ENCODE measurements at places on chromosomes 6 and 20.

DNA sequence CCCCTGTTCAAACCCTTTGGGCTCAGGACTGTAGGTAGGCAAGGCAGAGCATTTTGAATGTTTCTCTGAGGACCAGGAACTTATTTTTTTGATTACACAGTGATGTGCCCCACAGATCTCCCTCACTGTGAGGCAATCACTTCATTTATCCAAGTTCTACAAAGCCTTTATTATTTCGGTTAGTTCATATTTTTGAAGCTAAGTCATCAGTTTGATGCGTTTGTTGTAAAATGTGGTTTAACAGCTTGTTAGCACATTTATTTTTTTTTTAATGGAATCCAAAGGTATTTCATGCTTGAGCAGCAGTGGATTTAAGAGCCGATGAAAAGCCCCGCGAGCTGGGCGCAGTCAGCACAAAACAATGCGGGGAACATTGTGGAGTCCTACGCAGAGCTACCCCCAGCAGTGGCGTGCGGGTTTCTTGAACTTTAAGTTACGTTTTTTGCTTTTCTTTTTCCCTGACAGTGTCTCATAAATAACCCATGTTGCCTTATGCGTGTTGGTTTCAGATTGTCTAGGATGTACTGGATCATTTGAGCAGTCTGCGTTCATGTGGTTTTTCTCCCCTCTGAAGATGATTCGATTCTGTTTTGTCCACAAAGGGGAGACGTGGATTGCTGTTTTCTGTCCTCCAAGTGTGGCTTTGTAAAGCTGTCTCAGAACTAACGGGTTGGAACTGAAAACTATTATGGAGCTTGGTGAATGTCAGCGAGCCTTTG is 233.6 kb upstream of the BMP2 start:
- peak; percentile 98 for DNase-seq

DNA sequence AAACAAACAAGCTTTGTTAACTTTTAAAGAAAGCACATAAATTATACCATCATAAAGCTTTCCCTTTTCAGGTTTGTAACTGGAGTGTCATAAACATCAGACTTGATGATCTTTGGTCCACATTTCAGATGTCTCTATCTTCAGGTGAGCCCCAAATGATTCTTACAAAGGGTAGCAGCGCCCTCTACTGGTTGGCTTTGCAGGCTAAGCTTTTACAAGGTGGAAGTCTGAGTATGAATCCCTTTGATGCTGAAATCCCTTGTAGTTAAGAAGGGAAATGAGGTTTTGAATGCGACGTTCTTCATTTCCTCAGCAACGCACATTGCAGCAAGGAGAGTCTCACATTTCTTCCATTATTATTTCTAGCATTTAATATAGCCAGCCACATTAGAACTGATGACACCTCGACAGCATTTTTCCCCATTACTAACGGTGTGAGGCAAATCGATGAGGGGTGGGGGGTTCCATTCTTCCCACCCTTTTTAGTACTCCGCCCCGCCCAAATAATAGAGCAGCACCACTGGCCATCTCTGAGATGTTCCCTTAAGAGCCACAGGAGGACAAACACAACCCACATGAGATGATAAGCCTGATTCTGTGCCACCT is 126.3 kb upstream of the NT5E start:
- peak; percentile 78 for DNase-seq

DNA sequence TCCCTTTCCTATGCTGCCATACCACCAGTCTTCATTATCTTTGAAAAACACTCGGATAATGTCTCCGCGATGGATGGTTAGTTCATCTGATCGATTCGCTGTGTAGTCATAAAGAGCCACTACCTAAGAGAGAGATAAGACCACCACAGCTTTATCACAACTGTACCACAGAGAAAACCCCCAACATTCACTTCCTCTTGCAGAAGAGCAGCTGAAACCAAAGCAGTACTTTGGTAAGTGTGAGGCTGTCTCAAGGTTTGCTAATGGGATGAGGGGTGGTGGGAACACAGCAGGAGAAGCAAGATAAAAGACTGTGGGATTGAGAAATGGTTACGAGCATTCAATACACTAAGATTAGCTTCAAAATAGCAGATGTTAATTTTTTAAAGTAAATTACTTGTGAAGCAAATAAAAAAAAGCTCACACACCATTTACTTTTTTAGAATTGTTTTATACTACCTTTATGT is 142.1 kb downstream of the MYB start:
- DNase-seq, result no peak

GRCh38 chr20:8213270-8213669 is 81.2 kb downstream of the PLCB1 start:
- no peak for DNase-seq

DNA sequence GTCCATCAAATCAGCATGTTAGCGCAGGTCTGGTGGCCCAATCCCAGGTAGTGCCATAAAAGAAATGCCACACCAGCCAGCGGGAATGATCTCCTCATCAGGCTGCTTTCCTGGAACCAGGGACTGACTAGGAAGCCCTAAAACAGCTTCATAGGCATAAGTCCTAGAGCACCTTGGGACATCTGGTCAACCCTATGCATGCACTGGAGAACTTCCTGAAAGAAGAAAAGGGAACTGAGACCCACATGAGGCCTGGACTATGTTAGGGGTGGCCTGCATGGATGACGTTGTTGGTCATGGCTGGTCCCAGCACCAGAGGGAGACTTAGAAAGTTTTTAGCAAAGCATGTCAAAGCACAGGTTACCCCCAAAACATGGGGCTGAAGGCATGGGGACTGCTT is 7.6 kb upstream of the KCNK16 start:
- DNase-seq, result no peak

- DNase-seq, result no peak
These were observed 90.2 kb downstream of the DLGAP4 start for GRCh38 chr20:36396340-36396739.

DNA sequence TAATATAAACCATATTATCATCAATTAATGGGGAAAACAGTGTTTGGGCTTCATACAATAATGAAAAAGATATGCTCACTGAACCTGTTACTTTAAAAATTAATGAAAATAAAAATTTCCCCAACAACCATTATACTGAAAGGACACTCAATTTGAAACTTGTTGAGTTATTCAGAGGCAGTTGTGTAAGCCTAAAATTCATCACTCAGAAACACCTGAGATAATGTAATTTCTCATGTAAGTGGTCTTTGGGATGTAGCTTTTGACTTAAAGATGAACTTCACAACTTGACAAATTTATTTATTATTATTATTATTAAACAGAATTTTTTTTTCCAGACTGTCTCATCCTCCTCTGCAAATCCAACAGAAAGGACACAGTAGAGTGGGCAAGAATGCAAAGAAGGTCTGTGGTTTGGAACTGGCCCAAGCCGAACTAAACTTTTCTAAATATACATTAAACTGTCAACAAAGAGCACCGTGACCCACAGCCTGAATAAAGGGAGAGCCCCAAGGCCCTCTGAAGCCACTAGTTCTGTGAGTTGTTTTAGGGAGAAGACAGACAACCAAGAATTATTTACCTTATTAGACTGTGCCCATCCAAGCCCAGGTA is 32.2 kb upstream of the HEY2 start:
- no peak for DNase-seq
